Smooth muscle cell of trachea (primary cell): ENCODE measurements at places on chromosomes 7 and 10. TPM values are rescaled to one million over a fixed set of nuclear protein-coding genes. Genes with fewer than 3 reads are reported as not detected.

The EPHB6 gene
- 1.9 and 8.8 TPM in 2 replicates for total RNA-seq

The FGL2 gene
- 29.9 and 31.0 TPM in 2 replicates for total RNA-seq

The BLNK gene
- total RNA-seq = 0.17 TPM in 1 of 2 replicates, not detected in the other

The PTN gene
- total RNA-seq = 35.4 and 36.9 TPM in 2 replicates

The CLRN3 gene
- not detected in 2 replicates for total RNA-seq

The MYO1G gene
- total RNA-seq = under 0.01 TPM in 1 of 2 replicates, not detected in the other

The IGFBP1 gene
- total RNA-seq = not detected in 2 replicates

The CALHM1 gene
- not detected in 2 replicates for total RNA-seq

The IQUB gene
- total RNA-seq = 0.83 and 1.2 TPM in 2 replicates

The ACADSB gene
- total RNA-seq = 8.1 and 14.0 TPM in 2 replicates

The TRIM4 gene
- total RNA-seq = 38.3 and 46.0 TPM in 2 replicates

The DDC gene
- total RNA-seq = not detected in 2 replicates

The NEUROD6 gene
- not detected in 2 replicates for total RNA-seq

The TMEM178B gene
- total RNA-seq = under 0.01 TPM in 1 of 2 replicates, not detected in the other
